CD4-positive, alpha-beta T cell treated with Interleukin-4 for 4 hours (primary cell): ENCODE measurements at places on chromosomes 5 and 9.

DNA sequence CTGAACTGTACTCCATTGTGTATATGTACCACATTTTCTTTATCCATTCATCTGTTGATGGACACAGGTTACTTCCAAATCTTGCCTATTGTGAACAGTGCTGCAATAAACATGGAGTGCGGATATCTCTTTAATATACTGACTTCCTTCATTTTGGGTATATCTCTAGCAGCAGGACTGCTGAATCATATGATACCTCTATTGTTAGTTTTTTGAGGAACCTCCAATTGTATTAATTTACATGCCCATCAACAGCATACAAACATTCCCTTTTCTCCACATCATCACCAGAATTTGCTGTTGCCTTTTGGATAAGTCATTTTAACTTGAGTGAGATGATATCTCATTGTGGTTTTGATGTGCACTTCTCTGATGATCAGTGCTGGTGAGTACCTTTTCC is 81.8 kb upstream of the FAM120A start:
- DNase-seq: no peak

DNA sequence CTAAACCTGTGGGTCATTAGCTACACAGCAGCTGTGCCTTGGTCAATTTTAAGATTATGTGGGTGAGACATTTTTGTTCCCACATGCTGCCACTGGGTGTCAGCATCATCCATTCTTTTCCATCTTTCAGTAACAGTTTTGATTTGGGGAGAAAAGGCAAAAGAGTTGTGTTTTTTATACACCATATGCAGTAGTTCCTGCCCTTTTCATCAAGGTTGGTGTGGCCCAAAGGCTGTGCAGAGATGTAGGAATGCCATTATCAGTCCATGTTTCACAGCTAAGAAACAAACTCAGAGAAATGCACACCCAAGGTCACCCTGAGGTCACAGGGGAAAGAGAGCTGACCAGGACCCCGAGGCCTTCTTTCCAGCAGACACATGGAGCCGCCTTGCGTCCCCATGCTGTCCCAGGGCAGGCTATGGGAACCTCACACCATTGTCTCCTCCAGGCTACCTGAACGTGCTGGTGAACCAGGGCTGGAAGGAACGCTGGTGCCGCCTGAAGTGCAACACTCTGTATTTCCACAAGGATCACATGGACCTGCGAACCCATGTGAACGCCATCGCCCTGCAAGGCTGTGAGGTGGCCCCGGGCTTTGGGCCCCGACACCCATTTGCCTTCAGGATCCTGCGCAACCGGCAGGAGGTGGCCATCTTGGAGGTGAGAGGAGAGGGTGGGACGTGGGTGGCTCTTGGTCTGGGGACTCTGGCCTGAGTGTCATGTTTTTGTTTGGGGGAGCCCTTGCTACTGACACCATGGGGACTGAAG is 27.8 kb upstream of the GRPEL2 start:
- DNase-seq: peak; percentile 52

DNA sequence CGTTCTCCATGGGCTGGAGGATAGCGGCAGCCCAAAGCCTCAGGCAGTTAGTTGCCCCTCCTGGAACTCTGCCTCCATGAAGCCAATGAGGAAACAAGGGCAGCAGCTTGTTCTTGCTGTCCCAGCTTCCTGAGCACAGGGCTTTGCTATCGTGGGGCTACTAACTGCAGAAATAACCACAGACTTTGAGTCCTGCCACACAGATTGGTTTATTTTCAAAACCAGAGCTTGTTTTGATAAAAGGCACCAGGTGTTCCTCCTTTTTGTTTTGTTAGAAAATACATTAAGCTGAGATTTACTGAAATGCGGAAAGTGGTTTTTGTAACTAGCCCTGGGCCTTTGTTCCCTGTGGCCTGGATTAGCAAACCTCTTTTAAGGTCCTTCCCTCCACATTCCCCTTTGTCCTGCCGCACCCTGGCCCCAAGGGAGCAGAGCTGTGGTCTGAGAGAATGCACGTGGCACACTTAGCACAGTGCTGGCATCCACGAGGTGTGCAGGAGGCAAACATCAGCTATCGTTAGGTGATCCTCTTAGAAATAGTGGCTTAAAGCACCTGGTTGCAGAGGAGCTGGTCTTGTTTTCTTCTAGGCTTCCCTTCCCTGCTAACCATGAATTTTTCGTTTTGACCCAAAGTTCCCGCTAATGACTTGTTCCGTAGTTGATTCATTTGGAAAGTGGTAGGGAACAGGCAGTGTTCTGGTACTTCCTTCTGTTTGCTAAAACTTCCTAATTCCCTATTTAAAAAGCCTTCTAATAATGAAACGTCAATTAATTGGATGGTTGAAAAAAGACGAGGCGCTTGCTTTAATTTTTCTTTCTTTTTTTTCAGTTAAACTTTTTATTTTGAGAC is 21.5 kb downstream of the MVB12B start:
- DNase-seq: no peak

DNA sequence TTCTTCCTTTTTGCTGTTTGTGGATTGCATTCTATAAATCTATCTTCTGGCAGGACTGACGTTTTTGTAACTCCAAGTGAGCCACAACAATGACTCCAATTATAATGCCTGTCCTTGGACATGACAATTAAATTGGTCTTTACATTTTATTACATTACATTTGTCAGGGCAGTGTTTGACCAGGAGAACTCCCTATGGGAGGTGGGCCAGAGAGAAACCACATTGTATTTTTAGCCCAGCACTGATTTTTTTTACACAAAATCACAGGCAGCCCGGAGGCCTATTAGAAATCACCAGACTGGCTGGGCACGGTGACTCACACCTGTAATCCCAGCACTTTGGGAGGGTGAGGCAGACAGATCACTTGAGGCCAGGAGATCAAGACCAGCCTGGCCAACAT is 99.1 kb upstream of the SMC5 start:
- no peak for DNase-seq

DNA sequence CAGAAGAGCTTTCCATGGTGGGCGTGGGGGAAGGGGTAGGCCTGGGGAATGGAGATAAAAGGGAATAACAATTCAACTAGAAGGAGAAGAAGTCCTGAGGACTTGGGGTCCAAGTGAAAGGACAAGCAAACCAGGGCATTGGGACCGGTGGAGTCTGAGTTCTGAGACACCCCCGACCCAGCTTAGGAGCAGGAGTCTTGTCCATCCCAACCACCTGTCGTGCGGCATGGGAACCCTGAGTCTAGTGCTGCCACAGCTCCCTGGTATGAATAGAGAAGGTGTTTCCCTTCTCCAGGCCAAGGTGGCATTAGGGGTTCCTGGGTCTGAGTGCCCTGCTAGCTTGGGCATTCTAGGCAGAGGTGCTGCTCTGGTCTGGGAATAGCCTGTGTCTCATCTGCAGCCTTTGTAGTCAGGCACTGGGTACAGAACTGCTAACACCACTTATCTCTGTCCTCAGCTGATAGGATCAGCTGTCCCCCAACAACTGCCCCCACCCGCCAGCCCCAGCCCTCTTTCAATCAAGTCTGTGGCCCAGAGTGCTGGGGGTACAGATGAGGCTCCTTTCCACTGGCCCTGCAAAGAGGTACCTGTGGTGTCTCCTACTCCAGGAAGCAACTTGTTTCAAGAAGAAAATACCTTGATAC is 9.9 kb downstream of the HNRNPAB start:
- DNase-seq: no peak

- no peak for DNase-seq
Observed at GRCh38 chr5:9358961-9359685, 186.8 kb downstream of the SEMA5A start.
